ENCODE measurements at places on chromosomes 11 and 22.

DNA sequence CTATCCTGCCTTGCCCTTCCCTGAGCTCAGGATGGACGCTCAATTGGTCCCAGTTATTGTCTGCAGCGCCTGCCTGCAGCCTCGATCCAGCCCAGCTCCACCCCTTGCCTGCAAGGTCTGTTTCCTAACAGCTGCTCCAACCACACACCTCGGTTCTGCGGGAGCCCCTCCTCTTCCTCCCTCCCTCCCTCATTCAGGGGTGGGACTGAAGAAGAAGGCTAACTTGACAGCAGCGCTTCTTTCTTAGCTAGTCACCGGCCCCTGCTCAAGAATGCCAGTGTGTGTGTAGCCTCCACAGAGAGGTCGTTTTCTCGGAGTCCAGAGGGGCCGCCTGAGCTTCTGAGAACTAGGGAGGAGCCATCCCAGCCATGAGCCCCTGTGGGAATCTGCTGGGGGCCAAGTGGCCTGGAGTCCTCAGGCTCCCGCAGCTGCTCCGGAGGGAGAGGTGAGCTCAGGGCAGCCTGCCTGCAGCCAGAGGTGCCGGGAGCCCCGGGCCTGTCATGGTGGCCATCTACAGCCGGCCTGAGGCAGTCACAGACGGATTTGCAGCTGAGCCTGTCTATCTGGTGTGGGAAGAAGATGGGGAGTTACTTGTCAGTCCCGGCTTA, 36.1 kb downstream of the LIMK2 start:
- peak overlapping the region; percentile 35 for H3K4me3 ChIP-seq
- H3K27ac ChIP-seq = no peak overlapping the region
- H3K4me1 ChIP-seq = peaks cover 15% of the 10 kb centered on the region
- H3K36me3 ChIP-seq = no peaks in the 10 kb centered on the region
- DNase-seq = no peak

DNA sequence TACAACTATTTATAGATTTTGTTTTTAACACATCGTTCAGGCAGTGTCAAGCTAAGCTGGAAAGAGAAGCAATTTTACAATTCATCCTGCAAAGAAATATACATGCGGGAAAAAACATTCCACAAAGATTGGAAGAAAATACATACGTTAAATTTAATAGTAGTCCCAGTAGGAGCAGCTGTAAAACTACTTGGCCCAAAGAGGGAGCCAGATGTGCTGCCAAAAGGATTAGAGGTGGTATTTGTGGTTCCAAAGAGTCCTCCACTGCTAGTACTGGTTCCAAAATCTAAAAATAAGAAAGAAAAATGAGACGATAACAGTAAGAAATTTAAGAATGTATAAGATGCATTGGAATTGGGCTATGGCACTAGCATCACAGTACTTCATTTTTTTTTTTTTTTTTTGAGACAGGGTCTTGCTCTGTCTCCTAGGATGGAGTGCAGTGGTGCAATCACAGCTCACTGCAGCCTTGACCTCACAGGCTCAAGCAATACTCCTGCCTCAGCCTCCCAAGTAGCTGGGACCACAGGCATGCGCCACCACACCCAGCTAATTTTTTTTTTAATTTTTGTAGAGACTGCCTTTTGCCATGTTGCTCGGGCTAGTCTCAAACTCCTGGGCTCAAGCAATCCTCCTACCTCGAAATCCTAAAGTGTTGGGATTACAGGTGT, 21.5 kb downstream of the NUP98 start:
- H3K4me3 ChIP-seq = no peak overlapping the region
- no peaks in the 10 kb centered on the region for H3K27me3 ChIP-seq
- DNase-seq = no peak
- H3K36me3 ChIP-seq = peaks cover 70% of the 10 kb centered on the region
- H3K4me1 ChIP-seq = no peaks in the 10 kb centered on the region
- no peak overlapping the region for H3K27ac ChIP-seq

DNA sequence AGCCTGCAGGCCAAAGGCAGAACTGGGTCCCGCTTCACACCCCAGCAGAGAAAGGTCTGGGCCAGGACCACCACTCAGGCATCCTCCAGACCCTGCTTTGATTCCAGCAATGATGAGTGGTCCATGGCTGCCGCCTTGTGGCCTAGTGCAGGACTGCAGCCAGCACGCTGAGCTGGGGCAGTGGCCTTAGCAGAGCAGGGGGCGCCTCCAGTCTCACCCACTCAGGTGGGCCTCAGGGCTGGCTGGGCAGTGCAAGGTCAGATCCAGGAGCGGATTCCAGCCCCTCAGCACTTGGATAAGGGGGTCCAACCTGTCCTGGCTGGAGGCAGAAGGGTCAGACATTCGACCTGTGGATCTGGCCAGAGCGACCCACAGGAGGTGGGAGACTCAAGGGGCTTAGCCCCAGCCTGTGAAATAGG, 9.6 kb upstream of the PDE2A start:
- peaks cover 6% of the 10 kb centered on the region for H3K27me3 ChIP-seq
- no peaks in the 10 kb centered on the region for H3K36me3 ChIP-seq
- H3K4me1 ChIP-seq = peaks cover 18% of the 10 kb centered on the region
- no peak overlapping the region for H3K27ac ChIP-seq

DNA sequence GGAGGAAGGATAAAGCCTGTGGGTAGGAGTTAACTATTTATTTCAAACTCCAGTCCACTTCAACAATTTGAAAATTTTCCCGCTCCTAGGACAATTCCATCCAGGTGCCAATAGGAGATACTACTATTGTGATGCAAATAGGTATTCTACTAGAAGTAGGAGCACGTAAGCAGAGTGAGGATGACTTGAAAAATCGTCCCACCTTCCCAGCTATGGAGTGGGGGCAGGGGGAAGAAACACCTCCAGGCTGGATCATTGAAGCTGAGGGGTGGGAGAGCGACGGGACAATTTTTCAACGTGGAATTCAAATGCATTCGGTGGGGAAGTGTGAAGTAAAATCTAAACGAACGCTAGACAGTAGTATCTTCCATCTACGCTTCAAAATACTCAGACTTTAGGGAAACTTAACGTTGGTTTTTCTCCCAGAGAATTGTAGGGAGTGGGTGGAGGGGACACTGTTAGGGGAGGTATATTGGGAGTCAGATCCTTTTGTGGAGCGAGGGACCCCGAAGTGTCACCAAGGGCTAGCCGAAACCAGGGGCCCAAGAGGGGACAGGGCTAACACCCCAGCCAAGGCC, 523 bp upstream of the ARHGAP42 start:
- H3K36me3 ChIP-seq = no peaks in the 10 kb centered on the region
- peak overlapping the region; percentile 51 for H3K27ac ChIP-seq
- DNase-seq = no peak
- H3K4me1 ChIP-seq = peaks cover 23% of the 10 kb centered on the region
- peak overlapping the region; percentile 77 for H3K4me3 ChIP-seq
- H3K27me3 ChIP-seq = no peaks in the 10 kb centered on the region

GRCh38 chr11:9990221-9990973, 303.6 kb downstream of the SBF2 start:
- DNase-seq = peak; percentile 76
- H3K36me3 ChIP-seq = peaks cover 9% of the 10 kb centered on the region
- no peaks in the 10 kb centered on the region for H3K27me3 ChIP-seq
- no peak overlapping the region for H3K4me3 ChIP-seq
- peak overlapping the region; percentile 79 for H3K27ac ChIP-seq

GRCh38 chr22:32313532-32313931, 44.1 kb upstream of the RFPL3 start:
- no peak overlapping the region for H3K4me3 ChIP-seq
- no peaks in the 10 kb centered on the region for H3K36me3 ChIP-seq
- no peak overlapping the region for H3K27ac ChIP-seq
- no peaks in the 10 kb centered on the region for H3K4me1 ChIP-seq

- no peak for DNase-seq
- H3K36me3 ChIP-seq = no peaks in the 10 kb centered on the region
- H3K27ac ChIP-seq = no peak overlapping the region
- H3K27me3 ChIP-seq = no peaks in the 10 kb centered on the region
- H3K4me3 ChIP-seq = no peak overlapping the region
Measured at GRCh38 chr11:67670316-67671210, 3.9 kb downstream of the ALDH3B2 start.

DNA sequence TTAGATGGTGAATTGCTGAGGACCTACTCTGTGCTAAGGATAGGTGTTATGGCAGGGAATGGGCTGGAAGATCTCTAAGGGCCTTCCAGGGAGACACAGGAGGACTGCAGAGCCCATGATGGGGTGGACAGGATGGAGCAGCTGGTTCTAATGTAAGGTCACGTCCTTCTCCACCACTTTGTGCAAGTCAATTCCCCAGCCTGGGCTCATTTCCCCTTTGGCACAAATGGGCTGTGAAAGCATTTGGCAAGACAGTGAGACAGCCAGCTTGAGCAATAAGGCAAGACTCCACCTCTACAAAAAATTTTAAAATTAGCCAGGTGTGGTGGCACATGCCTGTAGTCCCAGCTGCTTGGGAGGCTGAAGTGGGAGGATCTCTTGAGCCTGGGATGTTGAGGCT, 81.4 kb upstream of the THY1 start:
- H3K27me3 ChIP-seq = no peaks in the 10 kb centered on the region
- H3K4me3 ChIP-seq = no peak overlapping the region
- H3K4me1 ChIP-seq = no peaks in the 10 kb centered on the region
- H3K36me3 ChIP-seq = no peaks in the 10 kb centered on the region
- no peak for DNase-seq

GRCh38 chr22:29308791-29309262, 2.4 kb downstream of the GAS2L1 start:
- H3K4me1 ChIP-seq = peaks cover 24% of the 10 kb centered on the region
- no peaks in the 10 kb centered on the region for H3K36me3 ChIP-seq
- H3K4me3 ChIP-seq = peak overlapping the region; percentile 66
- no peak for DNase-seq
- no peaks in the 10 kb centered on the region for H3K27me3 ChIP-seq

DNA sequence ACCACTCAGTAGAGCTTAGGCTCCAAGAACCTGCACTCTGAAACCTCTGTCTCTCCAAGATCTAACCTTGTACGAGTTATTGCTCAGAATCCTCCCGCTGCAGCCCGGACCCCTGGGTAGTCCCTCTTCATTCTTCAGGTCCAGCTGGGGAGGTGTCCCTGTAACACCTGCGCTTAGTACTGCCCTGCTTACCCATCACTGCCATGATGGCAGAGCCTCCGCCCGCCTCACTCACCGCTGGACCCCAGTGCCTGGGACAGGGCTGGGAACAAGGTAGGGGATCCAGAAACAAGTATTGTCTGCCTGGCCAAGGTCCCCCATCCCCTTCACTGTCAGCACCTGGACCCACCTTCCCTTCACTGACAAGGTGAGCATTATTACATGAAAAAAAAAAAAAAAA, 50.3 kb downstream of the THAP12 start:
- no peak for DNase-seq
- H3K4me1 ChIP-seq = no peaks in the 10 kb centered on the region
- no peak overlapping the region for H3K4me3 ChIP-seq
- H3K27me3 ChIP-seq = no peaks in the 10 kb centered on the region
- no peak overlapping the region for H3K27ac ChIP-seq
- no peaks in the 10 kb centered on the region for H3K36me3 ChIP-seq

GRCh38 chr11:69301455-69302401, 7.8 kb downstream of the MYEOV start:
- H3K4me1 ChIP-seq = peaks cover 92% of the 10 kb centered on the region
- no peak overlapping the region for H3K4me3 ChIP-seq
- no peaks in the 10 kb centered on the region for H3K27me3 ChIP-seq

- no peak overlapping the region for H3K27ac ChIP-seq
- H3K4me1 ChIP-seq = no peaks in the 10 kb centered on the region
- DNase-seq = no peak
- peak overlapping the region; percentile 11 for H3K4me3 ChIP-seq
- H3K36me3 ChIP-seq = no peaks in the 10 kb centered on the region
Measured at GRCh38 chr11:118735203-118735602, 55.8 kb upstream of the TREH start.

- no peaks in the 10 kb centered on the region for H3K4me1 ChIP-seq
- H3K36me3 ChIP-seq = no peaks in the 10 kb centered on the region
- H3K27me3 ChIP-seq = no peaks in the 10 kb centered on the region
- no peak overlapping the region for H3K4me3 ChIP-seq
- no peak for DNase-seq
Measured at GRCh38 chr11:114250180-114250579, 46.0 kb upstream of the NNMT start.

- no peak overlapping the region for H3K4me3 ChIP-seq
- H3K4me1 ChIP-seq = no peaks in the 10 kb centered on the region
- no peaks in the 10 kb centered on the region for H3K36me3 ChIP-seq
- no peak for DNase-seq
- H3K27ac ChIP-seq = no peak overlapping the region
Measured at GRCh38 chr11:34891611-34892010, 24.6 kb downstream of the APIP start.

- H3K36me3 ChIP-seq = no peaks in the 10 kb centered on the region
- H3K4me3 ChIP-seq = no peak overlapping the region
- no peaks in the 10 kb centered on the region for H3K4me1 ChIP-seq
- no peaks in the 10 kb centered on the region for H3K27me3 ChIP-seq
- H3K27ac ChIP-seq = no peak overlapping the region
Measured at GRCh38 chr11:87453531-87454089, 415.9 kb downstream of the TMEM135 start.

DNA sequence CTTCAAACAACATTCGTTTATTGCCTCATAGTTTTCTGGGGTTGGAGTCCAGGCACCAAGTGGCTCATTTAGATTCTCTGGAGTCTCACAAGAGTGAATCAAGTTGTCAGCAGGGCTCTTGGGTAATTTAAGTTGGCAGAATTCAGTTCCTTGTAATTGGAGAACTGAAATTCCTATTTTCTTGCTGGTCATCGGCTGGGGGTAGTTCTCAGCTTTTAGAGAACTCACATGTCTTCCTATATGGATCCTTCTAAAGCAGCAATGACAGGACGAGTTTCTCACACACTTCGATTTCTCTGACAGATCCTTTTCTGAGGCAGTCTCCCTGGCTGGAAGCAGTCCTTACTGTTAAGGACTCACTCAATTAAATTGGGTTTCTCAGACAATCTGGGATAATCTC, 17.3 kb upstream of the OOSP4B start:
- no peak overlapping the region for H3K27ac ChIP-seq
- DNase-seq = no peak
- no peak overlapping the region for H3K4me3 ChIP-seq
- H3K36me3 ChIP-seq = no peaks in the 10 kb centered on the region
- no peaks in the 10 kb centered on the region for H3K4me1 ChIP-seq
- no peaks in the 10 kb centered on the region for H3K27me3 ChIP-seq

- H3K27me3 ChIP-seq = peaks cover 5% of the 10 kb centered on the region
- no peak for DNase-seq
- H3K4me1 ChIP-seq = no peaks in the 10 kb centered on the region
- no peak overlapping the region for H3K27ac ChIP-seq
Measured at GRCh38 chr11:111466615-111467014, 45.6 kb downstream of the BTG4 start.
